ENCODE measurements at places on chromosomes 1 and 21.

DNA sequence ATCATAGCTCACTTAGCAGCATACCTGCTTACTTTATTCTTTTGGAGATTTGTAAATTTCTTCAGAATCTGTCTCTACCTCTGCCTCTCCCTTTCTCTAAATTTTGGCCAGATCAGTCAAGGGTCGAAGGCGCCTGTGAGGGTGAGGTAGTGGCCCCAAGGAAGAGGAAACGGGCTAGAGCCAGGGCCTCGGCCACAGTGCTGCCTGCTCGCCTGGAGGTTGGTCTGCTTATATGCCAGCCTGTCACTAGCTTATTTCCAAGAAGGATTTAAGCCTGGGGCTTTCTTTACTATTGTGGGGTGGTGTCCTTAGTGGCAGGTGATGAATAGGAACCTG is 19.6 kb downstream of the PEX14 start:
- DNase-seq, result no peak

GRCh38 chr21:44499211-44499560 is 40.8 kb downstream of the KRTAP10-1 start:
- no peak for DNase-seq

- peak; percentile 71 for DNase-seq
Observed at GRCh38 chr1:52127181-52128180, 14.4 kb upstream of the ZFYVE9 start.

GRCh38 chr1:212669600-212669999 is 30.0 kb downstream of the BATF3 start:
- DNase-seq, result no peak

- DNase-seq, result peak; percentile 59
Observed at GRCh38 chr1:237851210-237851845, 39.4 kb downstream of the ZP4 start.

DNA sequence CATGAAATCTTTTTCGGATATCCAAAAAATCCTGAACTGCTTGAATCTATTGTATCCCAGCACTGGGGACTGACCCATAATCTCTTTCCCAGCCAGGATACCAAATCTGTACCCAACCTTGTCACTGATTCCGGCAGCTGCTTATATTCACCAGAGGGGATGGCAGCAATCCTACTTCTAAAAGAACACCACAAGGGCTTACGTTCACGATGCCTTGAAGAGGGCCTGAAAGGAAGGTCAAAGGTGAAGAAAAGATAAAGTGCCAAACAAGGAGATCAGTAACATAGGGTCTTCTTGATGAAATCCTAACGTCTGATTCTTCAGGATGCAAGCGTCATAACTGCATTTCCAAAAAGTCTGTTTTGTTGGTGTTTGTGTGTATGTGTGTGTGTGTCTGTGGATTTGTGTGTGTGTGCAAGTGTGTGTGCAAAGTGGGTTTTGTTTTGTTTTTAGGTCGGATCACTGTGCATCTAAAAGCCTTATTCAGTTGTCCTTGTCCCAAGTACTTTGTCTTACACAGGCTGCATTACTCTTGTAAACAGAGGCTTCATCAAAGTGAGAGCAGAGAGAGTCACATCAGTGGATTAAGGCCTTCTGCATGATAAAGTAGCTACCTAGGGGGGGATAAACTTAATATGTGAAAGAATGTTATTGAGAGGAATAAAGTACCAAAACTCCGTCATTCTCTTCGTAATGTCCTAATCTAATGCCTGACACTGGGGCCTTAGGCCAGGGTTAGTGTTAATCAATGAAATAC is 179.3 kb downstream of the BARHL2 start:
- no peak for DNase-seq

- no peak for DNase-seq
Observed at GRCh38 chr1:115141145-115141454, 51.8 kb upstream of the TSPAN2 start.

DNA sequence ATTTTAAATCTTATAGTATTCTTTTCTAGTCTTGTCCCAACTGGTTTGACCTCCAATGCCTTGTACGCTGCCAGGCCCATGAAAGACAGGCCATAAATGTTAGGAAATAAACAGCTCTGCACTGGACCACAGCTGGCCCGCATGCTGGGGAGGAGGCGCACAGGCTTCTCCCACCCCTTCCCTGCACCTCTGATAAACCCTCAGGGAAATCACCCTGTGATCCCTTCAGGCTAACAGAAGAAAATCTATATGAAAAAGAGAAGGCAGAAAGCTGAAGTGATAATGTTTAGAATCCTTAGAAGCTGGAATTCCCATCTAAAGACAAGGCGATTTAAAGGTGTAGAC is 41.5 kb downstream of the COLGALT2 start:
- no peak for DNase-seq

GRCh38 chr1:189868021-189868420 is 609.6 kb downstream of the BRINP3 start:
- DNase-seq, result no peak

DNA sequence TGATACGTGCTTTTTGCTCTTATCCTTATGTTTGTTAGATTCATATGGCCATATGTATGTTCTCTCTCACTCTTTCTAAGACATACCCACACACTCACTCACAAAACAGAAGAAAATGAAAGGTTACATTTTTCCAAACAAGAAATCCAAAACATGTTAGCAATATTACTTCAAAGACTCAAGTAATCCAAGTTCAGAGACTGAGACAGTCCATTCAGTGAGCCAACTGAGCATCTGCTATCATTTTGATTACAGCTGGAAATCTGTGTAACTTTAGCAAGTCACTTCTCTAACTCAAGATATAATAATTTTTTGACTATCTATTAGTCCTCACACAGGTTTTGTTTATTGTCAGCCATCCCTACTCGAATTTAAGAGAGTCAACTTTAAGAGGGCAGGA is 218.9 kb downstream of the LHX8 start:
- no peak for DNase-seq

DNA sequence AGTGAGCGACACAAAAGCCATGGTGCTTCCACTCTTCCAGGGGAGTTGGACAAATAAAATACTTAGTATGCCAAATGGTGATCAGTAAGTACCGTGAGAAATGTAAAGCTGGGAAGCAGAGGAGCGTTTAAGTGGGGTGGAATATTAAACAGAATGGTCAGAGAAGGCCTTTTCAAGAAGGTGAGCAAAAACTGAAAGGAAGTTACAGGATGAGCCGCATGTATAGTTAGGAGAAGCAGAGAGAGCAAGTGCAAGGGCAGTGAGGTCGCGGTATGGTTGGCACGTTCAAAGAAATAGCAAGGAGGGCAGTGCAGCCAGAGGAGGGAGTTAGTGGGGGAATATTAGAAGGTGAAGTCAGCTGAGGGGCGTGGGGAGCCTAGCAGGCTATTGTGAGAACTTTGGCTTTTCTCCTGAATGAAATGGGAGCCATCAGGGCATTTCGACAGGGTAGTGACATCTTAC is 748 bp upstream of the ATP6V0B start:
- peak; percentile 61 for DNase-seq

DNA sequence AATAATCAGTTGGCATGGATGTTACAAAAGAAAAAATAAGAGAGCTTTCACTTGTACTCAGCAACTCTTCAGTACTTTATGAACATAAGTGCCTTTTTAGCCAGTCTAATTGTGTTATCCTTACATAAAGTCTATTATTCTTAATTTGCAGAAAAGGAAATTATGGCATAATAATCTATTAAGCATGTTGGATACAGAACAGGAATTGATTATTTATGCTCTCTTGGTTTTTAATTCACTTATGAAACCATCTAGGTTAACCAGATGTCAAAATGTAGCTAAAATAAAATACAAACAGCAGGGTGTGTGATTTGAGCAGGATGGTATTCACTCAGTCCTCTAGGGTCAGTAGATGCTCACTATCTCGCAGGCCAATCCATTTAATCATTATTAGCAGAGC is 79.7 kb downstream of the PLPPR5 start:
- no peak for DNase-seq

GRCh38 chr1:183739082-183739481 is 65.8 kb upstream of the RGL1 start:
- no peak for DNase-seq

GRCh38 chr1:15220825-15221431 is 26.1 kb upstream of the FHAD1 start:
- DNase-seq, result no peak

Measured in common myeloid progenitor, CD34-positive (primary cell).